ENCODE measurements at places on chromosomes 6 and 20.

DNA sequence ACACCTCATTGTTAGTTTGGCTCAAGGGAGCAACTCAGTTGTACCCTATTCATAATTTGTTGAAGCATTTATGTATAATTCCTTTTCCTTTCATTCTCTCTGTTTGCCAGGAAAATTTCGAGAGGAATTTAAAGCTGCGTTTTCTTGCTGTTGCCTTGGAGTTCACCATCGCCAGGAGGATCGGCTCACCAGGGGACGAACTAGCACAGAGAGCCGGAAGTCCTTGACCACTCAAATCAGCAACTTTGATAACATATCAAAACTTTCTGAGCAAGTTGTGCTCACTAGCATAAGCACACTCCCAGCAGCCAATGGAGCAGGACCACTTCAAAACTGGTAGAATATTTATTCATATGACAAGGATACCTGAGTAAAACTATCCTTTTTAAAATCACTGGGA lies 45.2 kb upstream of the GFRAL start:
- DNase-seq = no peak

- DNase-seq = no peak
These were observed 50.9 kb upstream of the FAM184A start for GRCh38 chr6:119129148-119129967.

DNA sequence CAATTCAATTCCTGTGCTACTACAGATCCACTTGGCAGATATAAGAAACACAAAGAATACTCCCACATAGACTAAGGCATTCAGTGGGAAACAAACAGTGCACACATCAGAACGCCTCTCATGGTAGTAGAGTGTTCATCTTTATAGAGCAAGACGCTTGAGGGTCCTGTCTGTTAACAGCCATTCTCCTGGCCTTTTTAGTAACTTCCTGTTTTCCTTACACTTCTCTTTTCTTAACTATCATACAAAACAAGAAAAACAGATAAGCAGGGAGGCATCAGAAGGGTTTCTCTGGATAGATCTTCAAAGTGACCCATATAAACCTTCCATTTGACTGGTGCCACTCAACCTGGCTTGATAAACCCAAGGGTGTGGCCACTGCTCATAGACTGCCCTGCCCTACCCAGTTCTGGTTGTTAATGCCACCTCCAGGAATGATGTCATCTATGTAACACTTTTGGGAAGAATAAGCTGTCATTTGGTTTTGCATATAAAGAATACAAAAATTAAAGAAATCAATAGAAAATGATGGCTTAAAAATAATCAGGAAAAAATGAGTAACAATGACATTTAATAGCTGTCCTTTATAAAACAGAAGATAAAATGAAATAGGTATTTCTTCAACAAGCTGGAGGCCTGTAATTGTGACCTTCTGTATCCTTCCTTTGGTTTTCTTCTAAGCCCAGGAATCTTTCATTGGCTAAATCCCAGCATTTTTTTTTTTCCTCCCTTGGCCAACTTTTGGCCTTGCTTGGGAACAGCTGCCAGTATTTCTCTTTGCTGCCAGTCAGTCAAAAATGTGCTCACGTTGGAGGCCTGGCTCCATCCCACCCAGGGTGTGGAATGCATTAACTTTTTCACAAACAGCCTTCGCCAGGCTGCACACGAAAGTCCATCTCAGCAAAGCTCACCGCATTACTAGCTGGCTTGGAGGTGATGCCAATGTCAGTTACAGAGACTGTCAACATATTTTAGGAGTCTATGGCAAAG lies 103.5 kb downstream of the GJA10 start:
- DNase-seq = no peak

GRCh38 chr6:51983564-51983963 lies 103.8 kb downstream of the PKHD1 start:
- DNase-seq = no peak
